ENCODE measurements at places on chromosomes 5 and 9.

- no peak for DNase-seq
These were observed 705.2 kb upstream of the ZNF608 start for GRCh38 chr5:125451622-125452021.

- no peak for DNase-seq
These were observed 472.7 kb upstream of the CDH9 start for GRCh38 chr5:27511061-27511460.

- DNase-seq: no peak
These were observed 93.9 kb upstream of the LMX1B start for GRCh38 chr9:126519660-126520420.

DNA sequence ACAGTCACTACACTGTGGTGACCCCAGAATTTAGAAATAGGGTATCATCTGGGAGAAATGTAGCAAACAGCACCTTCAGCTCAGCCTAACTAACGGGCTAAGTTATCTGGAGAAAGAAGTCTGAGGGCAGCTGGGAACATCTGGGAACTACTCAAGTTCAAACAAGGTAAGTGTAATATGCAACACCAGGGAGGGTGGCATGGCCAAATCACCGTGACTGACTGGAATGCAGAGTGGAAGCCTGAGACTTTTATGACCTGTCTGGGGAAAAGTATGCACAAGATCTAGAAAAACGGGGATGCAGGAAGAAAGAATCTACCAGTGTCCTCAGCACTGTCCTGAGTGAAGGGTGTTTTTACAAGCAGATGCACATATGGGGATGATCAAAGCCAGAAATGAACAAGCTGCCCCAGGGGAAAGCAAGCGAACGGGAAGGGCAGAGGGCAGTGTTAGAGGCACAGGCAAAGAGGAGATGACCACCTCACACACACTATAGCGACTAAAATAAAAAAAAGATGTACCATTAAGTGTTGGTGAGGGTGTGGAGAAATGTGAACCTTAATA is 59.9 kb downstream of the SERINC5 start:
- no peak for DNase-seq

GRCh38 chr5:178624631-178625546 is 2.0 kb downstream of the CLK4 start:
- no peak for DNase-seq

GRCh38 chr9:35847792-35848572 is 19.0 kb downstream of the TMEM8B start:
- DNase-seq: no peak

- DNase-seq: no peak
These were observed 28.4 kb upstream of the SUSD1 start for GRCh38 chr9:112203536-112203935.

DNA sequence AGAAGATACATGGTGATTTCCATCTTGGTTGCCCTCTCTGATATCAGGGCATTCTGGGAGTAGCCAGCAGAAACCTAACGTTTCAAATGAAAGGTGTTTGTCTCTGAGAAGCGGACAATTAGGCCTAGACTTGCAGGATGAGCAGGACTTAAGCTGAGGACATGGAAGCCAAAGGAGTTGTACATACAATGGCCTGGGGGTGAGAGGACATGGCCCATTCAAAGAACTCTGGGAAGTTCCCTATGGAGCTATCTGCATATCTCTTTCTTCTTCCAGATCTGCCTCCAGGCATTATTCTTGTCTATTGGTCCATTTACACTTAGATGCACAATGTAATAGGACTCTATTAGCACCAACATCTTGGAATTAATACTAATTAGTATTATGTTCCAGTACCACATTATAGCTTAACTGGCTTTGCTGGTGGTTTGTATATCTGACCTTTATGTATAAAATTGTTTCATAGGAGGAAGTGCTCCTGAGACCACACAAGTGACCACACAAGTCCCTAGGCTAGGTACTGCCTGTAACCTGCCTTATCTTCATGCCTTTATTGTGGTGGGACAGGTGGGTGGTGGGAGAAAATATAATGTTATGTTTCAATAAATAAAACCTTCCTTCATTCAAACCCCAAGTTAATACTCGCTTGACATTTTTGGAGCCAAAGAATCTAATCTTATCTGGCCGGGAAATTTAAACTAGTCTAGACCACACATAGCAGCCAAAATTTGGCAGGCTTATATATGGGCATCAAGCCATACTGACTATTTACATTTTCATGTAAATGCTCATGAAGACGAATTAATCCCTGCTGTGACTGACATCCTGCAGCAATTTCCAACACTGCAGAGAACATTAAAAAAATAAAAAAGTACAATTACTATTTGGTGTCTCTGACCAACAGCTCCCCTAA is 52.1 kb upstream of the EQTN start:
- no peak for DNase-seq

DNA sequence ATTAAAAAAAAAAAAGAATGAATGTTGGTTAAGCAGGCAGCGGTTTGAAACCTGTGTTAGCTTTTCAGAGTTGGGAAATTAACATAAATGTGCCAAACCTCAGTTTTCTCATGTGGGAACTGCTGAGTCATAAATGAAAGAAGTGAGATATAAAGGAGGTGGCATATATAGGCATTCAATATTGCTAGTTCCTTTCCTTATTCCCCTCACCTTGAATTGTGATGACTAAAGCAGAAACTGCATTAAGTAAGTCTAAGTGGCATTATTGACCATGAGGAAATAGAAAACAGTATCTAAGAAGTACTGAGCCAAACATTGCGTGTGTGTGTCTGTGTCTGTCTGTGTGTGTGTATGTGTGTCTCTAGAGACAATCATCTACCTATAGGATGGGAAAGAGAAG is 691.2 kb downstream of the TLR4 start:
- DNase-seq: no peak

DNA sequence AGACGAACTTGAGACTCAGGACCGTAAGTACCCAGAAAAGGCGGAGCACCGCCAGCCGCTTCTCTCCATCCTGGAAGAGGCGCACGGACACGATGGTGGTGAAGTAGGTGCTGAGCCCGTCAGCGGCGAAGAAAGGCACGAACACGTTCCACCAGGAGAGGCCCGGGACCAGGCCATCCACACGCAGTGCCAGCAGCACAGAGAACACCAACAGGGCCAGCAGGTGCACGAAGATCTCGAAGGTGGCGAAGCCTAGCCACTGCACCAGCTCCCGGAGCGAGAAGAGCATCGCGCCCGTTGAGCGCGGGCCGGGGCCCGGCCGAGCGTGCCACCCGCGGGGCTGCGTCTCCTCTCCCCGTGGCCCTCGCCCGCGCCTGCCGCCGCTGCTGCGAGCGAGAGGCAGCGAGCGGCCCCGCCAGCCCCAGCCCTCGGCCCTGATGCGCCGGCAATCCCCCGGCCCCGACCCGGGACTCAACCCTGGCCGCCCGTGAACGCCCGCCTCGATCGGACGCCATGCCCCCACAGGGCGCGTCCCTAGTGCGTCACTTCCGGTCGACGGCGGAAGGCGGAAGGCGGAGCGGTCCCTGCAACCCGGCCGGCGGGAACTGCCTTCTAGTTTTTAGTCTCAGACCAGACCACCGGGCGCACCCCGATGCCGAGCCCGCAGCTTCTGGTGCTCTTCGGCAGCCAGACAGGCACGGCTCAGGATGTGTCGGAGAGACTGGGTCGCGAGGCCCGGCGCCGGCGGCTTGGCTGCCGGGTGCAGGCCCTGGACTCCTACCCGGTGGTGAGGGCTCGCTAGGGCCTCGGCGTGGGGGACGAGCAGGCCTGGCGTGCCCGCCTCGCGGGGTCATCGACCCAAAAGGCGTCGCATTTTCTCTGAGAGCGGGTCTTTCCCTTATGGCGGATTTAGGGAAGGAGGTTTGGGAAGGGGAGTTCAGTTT is at the start of the genes NDOR1 and TMEM203:
Gene NDOR1, plus strand, starts transcription at position 575 of the 944 bp plus-strand sequence. Its CDS starts 78 bp downstream, at position 653.
Gene TMEM203, minus strand, starts transcription at position 523 of the 944 bp plus-strand sequence. Its CDS starts 234 bp downstream, at position 289.
- DNase-seq: peak; percentile 95

DNA sequence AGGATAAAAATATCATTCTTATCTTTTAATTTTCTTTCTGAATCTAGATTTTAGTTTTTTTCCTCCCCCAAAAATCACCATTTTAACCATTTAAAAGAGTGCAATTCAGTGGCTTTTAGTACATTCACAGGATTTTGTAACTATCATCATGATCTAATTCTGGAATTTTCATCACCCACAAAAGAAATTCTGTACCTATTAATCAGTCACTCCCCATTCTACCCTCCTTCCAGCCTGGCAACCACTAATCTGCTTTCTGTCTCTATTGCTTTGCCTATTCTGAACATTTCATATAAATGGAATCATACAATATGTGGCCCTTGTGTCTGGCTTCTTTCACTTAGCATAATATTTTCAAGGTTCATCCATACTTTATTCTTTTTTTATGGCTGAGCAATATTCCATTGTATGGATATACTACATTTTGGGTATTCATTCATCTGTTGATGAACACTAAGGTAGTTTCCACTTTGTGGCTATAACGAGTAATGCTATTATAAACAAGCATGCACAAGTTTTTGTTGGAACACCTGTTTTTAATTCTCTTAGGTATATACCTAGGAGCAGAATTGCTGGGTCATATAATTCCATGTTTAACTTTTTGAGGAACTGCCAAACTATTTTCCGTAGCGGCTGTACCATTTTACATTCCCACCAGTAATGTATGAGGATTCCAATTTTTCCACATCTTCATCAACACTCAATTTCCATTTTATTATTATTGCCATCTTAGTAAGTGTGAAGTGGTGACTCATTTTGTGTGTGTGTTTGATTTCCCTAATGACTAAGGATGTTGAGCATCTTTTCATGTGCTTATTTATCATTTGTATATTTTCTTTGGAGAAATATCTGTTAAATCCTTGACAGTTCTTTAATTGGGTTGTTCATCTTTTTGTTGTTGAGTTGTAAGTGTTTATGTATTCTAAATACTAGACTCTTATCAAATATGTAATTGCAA is 340.3 kb downstream of the CWC27 start:
- DNase-seq: no peak

DNA sequence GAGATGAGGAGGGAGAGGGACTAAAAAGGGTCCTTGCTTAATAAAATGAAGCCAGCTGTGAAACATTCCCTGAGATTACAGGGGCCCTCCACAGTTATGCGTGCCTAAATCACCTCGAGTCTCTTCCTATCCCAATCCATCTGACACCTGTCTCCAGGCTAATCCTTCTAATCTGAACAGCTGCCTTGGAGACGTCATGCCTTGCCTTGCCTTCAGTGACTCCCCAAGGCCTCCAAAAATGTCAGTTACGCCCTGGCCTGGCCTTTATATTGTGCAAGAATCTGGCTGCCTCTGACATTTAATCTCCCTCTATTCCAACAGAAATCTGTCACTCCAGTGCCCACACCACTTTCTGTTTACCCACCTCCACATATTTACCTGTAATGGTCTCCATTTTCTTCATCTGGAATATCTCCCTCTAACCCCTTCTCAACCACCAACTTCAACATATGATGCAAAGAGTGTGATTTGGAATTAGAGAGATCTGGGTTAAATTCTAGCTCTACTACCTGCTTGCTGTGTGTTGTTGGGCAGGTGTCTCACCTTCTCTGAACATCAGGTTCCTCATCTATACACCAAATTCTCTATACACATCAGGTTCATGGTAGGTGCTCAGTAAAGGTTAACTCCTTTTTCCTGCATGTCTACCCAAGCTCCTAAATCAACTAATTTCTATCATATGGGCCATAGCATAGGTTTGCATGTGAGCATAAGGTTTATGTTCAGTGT is 57.9 kb downstream of the PTCD2 start:
- no peak for DNase-seq

- no peak for DNase-seq
These were observed 42.8 kb downstream of the MAST4 start for GRCh38 chr5:66639037-66639436.

GRCh38 chr5:17370651-17371050 is 127.4 kb upstream of the TAF11L2 start:
- DNase-seq: no peak

DNA sequence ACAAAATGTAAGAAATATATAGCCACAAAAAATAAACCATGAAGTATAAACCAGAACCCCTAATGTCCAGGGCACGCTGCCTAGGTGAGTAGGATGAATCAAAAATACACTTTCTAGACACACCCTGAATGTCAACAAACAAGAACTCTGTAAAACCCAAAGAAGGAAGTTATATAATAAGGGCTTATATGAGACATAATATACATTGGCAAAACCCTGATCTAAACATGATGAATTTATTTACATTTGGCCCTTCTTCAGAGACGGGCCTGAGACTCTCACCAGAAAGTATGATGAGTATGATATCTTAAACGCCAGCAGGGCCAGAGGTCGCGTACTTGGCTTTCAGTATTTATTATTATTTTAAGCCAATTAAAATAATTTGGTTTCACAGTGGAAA is 125.1 kb upstream of the FST start:
- no peak for DNase-seq

DNA sequence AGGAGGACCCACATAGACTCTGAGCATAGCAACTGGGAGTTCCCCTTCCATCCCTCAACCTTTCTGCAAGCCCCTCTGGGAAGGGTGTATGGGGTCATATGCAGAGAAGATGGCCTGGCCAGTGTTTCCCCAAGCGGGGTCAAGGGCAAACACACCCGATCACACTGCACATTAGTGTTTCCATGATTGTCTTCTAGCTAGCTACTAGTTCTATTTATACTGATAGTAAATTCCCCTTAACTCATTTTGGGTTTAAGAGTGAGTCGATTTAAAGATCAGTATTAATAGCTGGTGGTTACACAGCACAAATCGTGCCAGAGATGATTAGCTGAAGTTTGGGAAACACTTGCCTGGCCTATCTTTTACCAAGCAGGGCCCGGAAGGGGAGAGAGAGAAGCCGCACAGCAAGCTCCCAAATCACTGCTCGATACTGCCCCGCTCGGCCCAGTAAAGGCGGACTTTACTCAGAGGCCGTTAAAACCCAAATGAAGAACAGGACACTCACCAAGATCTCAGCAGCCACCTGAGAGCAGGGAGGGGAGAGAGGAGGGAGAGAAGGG is 29.4 kb upstream of the TNIP1 start:
- DNase-seq: no peak

DNA sequence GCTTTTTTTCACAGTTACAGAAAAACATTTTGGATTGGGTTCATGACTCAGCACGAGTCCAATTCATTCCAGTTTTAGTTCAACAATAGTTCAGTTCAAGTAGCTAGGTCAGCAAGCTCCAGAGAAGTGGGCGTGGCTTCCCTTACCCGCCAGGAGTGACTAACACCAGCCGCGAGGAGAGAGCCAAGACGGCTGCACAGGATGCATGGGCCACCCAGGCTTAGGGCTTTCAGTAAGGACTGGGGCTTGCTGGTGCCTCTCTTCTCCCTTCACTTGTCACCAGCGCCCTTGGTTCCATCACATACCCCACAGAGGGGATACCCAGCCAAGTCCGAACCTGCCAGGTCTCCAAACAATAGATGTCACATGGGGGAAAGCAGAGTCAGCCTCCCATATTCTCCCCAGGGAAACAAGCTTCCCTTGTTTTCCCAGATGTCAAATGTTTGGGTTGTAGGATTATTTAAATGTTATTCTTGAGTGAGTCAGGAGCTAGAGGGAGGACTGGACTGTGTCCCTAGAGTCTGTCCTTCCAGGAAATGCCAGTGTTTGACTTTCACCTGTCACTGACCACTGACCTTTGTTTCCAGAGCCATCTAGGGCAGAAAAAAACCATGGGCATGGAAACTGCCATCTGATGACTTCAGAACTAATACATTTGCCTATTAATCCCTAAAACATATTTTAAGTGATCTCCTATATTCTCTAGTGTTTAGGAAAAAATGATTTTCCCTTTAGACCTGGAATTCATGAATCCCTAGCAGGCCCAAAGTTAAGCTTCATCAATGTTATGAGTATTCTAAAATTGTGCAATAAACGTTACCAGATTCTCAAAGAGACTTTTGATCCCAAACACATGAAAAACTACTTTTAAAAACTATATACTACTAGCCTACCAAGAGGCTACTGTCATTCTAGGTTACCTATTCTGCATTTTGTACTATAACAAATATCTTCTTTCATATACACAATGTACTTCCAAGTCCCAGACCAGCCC is 51.9 kb downstream of the NIPAL4 start:
- DNase-seq: no peak

Data from activated CD8-positive, alpha-beta memory T cell treated with anti-CD3 and anti-CD28 coated beads for 1 hour (primary cell).